Stimulated activated CD4-positive, alpha-beta T cell treated with anti-CD3 and anti-CD28 coated beads, Interleukin-4, amount 100 ng/mL, for 4 hours (primary cell): ENCODE measurements at places on chromosomes 12 and 14.

- no peak for DNase-seq
Measured at GRCh38 chr14:20970647-20970982, 15.3 kb downstream of the RNASE2 start.

DNA sequence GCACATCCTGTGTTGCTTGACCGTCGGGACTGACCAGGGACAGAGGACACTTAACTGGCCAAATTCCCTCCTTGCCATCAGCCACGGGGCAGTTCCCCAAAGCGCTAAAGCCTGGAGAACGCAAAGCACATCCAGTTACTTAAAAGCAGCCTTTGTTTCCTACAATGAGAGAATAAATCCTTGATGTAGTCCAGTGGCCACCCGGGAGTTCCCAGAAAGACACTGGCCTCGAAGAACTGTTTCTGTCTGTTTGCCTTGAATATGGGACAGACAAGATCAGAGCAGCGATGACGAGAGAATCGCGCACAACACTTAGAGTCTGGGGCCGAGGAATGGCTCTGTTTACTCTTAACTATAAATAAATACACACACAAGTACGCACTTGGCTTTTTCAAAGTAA, 102.2 kb downstream of the TNFAIP2 start:
- no peak for DNase-seq

- DNase-seq = no peak
Measured at GRCh38 chr12:8145754-8146441, 10.9 kb upstream of the ZNF705A start.

GRCh38 chr14:23605931-23606585, 27.5 kb upstream of the JPH4 start:
- DNase-seq = no peak

GRCh38 chr14:68229423-68230100, 410.0 kb downstream of the RAD51B start:
- no peak for DNase-seq
